Cerebellum (tissue), 4 donors: ENCODE measurements at places on chromosomes 11 and 22. TPM values are rescaled to one million over a fixed set of nuclear protein-coding genes. Genes with fewer than 3 reads are reported as not detected.

Gene MIOX
- total RNA-seq = not detected

Gene SLC35E4
- total RNA-seq = 5.0 TPM

Gene PIH1D2
- total RNA-seq = 3.4 TPM

Gene TBX1
- 0.64 TPM for total RNA-seq

Gene TYR
- 0.09 TPM for total RNA-seq

Gene TMPRSS4
- not detected for total RNA-seq

Gene RBMXL2
- 0.64 TPM for total RNA-seq

Gene CELSR1
- 7.8 TPM for total RNA-seq

Gene TMA7B
- total RNA-seq = not detected

Gene DUSP8
- total RNA-seq = 6.7 TPM

Gene OR6A2
- total RNA-seq = 3.1 TPM

Gene OR2D2
- 4.8 TPM for total RNA-seq

Gene HEPACAM
- total RNA-seq = 12.4 TPM

Gene PGA5
- not detected for total RNA-seq

Gene IGHMBP2
- total RNA-seq = 15.3 TPM

Gene LARGE2
- total RNA-seq = not detected

Gene SLN
- 21.1 TPM for total RNA-seq

Gene KCNE3
- 1.5 TPM for total RNA-seq

Gene SYT12
- total RNA-seq = 3.8 TPM

Gene LRP4
- 21.2 TPM for total RNA-seq

Gene CRYBB3
- total RNA-seq = not detected
